CD4-positive, alpha-beta T cell (primary cell): ENCODE measurements at places on chromosomes 12 and 14.

DNA sequence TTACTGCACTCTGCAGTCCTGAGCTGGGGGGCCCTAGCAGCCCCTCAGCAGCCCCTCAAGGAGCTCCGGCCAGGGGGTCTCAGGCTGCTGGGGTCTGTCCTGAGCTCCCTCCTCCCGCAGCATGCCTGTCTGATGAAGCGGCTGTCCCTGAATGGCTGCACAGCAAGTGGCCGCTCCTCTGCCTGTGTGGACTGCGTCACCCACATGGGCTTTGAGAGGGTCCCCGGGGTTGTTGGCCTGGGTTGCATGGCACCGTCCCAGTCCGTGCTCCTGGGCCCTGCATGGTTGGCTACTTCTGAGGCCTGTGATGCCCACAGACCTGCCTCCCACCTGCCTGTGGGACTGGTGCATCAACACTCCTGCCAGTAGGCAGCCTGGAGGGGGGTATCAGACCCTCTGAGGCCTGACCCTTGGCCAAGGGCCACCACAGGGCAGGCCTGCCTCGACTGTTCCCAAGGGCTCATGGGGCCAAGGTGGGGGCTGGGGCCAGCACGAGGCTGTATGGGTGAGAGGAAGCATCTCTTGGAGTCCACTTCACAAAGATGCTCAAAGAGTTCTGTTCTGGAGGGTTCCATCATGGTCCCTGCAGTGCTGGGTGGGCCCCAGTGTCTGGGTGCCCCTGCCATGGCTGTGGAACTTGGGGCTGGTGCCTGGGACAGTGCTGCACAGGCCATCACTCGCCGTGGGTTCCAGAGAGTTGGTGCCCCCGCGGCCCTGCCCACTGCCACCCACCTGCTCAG lies 12.2 kb downstream of the CEP170B start:
- DNase-seq = no peak

- no peak for DNase-seq
These were observed 37.2 kb downstream of the PRKAB1 start for GRCh38 chr12:119705182-119705581.

- DNase-seq = no peak
These were observed 73.2 kb upstream of the VRK1 start for GRCh38 chr14:96723946-96724345.

- DNase-seq = no peak
These were observed 484.0 kb downstream of the ETNK1 start for GRCh38 chr12:23108957-23109356.

- DNase-seq = no peak
These were observed 12.3 kb downstream of the ISCA2 start for GRCh38 chr14:74505831-74506230.

DNA sequence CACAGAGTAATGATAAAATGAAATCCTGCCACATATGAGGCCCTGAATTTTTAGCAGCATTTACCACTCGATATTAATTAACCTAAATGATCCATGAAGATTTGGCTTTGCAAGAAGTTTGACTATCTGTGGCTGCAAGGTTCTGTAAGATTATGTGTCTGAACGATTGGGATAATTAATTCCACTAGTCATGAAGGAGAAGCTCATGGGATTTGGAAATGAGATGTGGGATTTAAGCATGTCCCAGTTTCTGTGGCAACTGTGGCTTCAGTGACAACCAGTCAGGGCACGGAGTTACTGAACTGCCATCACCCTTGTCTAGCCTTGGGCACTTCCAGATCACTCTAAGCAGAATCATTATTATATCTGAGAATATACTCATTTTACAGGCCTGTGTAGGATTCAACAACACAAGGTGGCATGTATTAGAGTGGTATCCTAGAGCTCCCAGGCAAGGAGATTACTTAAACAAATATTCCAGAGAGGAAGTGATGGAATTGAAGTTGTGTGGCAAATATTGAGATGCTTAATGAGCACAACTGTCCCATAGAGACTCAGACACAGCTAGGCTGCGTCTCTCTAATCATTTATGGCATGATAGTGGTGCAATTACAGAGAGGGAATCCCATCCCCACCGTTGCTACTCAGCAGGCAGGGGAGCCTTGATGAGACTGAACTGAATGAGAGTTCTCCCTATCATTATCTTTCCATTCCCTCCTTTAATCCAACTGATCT lies 205.0 kb upstream of the KRR1 start:
- DNase-seq = no peak

- DNase-seq = no peak
These were observed 73.7 kb downstream of the SERPINA3 start for GRCh38 chr14:94685681-94686485.
